ENCODE measurements at places on chromosomes 2 and 18. TPM values are rescaled to one million over a fixed set of nuclear protein-coding genes. Genes with fewer than 3 reads are reported as not detected.

GRCh38 chr2:219676586-219676985 is 49.2 kb downstream of the SLC4A3 start:
- no peak for DNase-seq

GRCh38 chr2:206727287-206727686 is 9.1 kb upstream of the DYTN start:
- DNase-seq = no peak

GRCh38 chr2:237744270-237744612 is 54.3 kb upstream of the RBM44 start:
- no peak for DNase-seq

GRCh38 chr2:341017-341542 is 53.2 kb upstream of the ALKAL2 start:
- DNase-seq = no peak

Gene IHH
- not detected for total RNA-seq

Gene SULT6B1
- total RNA-seq = not detected

Gene IL18RAP
- total RNA-seq = not detected

DNA sequence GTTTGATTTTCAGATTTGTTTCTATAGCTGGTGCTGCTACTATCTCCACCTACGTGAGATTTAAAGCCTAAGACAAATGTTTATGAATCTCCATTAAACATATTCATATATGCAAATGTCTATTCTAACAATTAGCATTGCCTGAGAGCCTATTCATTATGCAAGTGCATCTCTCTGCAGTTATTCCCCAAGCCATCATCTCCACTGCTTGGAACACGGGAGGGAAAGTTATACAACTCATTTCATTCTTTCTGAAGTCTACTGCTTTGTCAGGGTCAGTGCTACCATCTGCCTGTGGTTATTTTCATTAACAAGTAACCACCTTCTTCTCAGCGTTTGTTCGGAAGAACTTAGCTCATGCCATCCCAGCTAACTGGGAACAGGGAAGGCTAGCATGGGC is 188.8 kb upstream of the REV1 start:
- DNase-seq = no peak

Data from neural crest cell (in vitro differentiated cells).